ENCODE measurements at places on chromosomes 4 and X.

GRCh38 chrX:63330681-63331080, 20.5 kb downstream of the SPIN4 start:
- DNase-seq, result no peak

GRCh38 chrX:150352114-150352513, 11.0 kb upstream of the MAMLD1 start:
- no peak for DNase-seq

DNA sequence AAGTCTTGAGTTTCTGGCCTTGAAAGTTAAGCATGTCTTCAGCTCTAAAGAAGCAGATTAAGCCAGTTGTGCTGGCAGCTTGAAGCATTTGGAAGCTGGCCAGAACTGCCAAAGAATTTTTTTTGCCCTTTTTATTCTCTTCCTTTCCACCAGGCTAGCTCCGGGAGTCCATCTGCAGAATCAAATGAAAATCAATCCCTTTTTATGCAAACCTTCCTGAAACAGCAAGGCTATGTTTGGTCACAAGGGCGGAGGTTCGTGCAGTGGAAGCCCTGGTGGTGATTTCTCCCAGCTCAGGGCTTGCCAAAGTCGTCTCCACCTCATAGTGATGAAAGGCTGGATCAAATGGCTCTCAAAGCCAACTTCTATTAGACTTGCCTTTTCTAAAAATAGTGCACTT, 21.6 kb upstream of the C4orf54 start:
- DNase-seq, result no peak

DNA sequence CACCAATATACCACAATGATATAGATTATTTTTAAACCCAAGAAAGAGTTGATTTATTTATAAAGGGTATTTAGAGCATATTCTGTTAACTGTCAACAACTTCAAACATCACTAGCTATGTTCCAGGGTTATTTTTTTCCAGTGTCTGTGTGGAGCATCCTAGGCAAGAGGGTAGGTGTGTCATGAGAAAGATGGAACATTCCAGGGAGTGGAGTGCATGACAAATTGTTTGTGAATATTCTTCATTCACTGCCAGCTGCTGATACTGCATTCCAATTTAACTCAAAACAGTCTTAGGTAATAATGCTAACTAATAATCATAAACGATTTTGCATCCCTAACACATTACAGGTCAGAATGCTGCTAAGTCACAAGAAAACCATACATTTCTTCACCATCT, 148.7 kb upstream of the RASGEF1B start:
- no peak for DNase-seq

- DNase-seq, result no peak
Measured at GRCh38 chrX:118633530-118633929, 93.9 kb upstream of the IL13RA1 start.

DNA sequence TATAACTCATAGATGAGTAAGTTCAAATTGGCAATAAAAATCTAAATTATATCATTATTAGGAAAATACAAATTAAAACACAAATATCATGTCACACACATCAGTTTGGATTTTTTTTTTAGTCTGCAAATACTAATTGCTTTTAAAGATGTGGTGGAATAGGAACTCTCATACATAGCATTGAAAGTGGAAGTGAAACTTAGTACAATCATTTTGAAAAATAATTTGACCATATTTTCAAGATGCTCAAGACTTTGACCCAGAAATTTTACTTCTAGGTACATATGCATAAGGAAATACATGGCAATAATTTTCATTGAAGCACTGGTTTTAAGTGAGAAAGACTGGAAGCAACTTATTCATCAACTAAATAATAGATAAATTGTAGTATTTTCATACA, 147.5 kb upstream of the SMIM31 start:
- DNase-seq, result no peak

DNA sequence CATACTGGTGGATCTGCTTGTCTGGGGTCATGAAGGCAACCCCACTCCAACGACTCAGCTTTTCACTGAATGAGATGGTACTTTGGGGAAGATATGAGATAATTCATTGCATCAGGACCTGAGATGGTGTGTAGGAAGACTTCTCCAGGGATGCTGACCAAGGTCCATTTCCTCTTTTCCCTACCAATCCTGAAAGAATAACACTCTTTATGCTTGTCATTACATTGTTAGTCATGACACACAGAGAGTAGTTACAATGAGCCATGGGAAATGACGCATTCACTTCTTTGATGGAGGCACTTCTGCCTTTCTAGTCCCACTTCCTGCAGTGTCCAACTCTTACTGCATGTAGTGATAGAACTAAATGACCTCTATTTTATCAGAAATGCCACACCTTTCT, 58.6 kb downstream of the AREG start:
- no peak for DNase-seq

Measured in NCI-H1436 (cell line).